Activated naive CD8-positive, alpha-beta T cell treated with anti-CD3 and anti-CD28 coated beads, Interleukin-2, amount 10 ng/mL, durations not matched to agents 7 days and 5 days (primary cell): ENCODE measurements at places on chromosomes 13 and 19. TPM values are rescaled to one million over a fixed set of nuclear protein-coding genes. Genes with fewer than 3 reads are reported as not detected.
A peak's percentile ranks its signal among the peaks of the same experiment; 100 is the strongest.

- H3K4me1 ChIP-seq: peaks cover 28% of the 10 kb centered on the region
- H3K27ac ChIP-seq: peak overlapping the region; percentile 93
- H3K36me3 ChIP-seq: peaks cover 26% of the 10 kb centered on the region
- DNase-seq: peak; percentile 44
- H3K4me3 ChIP-seq: no peak overlapping the region
- H3K27me3 ChIP-seq: no peaks in the 10 kb centered on the region
These were observed 2.1 kb downstream of the P2RY11 start for GRCh38 chr19:10113592-10113963.

- H3K36me3 ChIP-seq: no peaks in the 10 kb centered on the region
- peaks cover 19% of the 10 kb centered on the region for H3K4me1 ChIP-seq
- H3K27ac ChIP-seq: no peak overlapping the region
- peak overlapping the region; percentile 14 for H3K4me3 ChIP-seq
- H3K27me3 ChIP-seq: no peaks in the 10 kb centered on the region
These were observed 421.0 kb upstream of the KLF12 start for GRCh38 chr13:74555276-74555625.

DNA sequence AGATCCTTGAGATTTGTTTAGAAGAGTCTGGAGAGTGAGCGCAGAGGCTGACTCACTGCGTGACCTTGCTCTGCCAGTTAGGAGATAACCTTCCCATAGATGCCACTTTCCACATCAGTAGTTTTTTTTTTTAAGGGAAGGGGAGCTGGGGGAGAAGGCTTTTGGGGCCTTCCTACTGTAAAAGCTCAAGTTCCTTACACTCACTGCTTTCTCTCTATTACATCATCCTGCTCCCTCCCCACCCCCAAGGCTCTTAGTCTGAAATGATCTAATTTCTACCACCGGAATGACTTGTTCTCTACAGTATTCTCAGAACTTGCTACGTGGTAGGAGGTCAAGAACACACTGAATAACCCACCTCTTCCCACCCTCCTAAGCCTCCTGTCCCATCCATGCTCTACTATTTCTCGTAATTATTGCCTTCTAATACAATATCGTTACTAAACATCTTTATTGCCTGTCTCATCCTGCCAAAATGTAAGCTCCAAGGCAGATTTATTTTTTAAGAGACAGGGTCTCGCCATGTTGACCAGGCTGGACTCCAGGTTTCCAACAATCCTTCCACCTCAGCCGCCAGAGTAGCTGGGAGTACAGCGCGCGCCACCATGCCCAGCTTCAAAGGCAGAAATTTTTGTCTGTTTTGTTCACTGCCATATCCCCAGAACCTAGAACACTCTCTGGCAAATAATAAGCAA lies 1.2 kb downstream of the LONP1 start:
- H3K27ac ChIP-seq: peak overlapping the region; percentile 95
- H3K36me3 ChIP-seq: peaks cover 23% of the 10 kb centered on the region
- H3K4me3 ChIP-seq: peak overlapping the region; percentile 97
- no peaks in the 10 kb centered on the region for H3K27me3 ChIP-seq

- H3K27me3 ChIP-seq: no peaks in the 10 kb centered on the region
- DNase-seq: no peak
- H3K36me3 ChIP-seq: peaks cover 6% of the 10 kb centered on the region
These were observed 497.2 kb downstream of the DIAPH3 start for GRCh38 chr13:59666504-59666903.

ZNF284 gene
- 3.9 TPM for total RNA-seq

DNA sequence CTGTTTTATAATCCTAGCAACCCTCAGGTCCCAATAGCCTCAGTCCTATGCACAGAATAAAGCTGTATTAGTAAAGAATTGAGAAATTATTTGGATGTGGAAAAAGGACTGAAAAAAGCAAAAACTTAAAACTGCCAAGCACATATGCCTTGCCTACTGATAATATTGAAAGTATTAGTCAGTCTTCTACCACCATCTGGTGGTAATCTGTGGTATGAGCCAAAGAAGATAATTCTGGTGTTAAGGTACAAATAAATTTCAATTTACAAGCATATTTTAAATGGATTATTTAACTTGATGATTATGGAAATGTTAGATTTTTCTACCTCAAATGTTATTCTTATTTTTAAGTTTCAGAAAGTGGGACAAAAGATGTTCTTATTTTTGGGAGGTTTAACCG lies 460.3 kb upstream of the KLHL1 start:
- no peaks in the 10 kb centered on the region for H3K27me3 ChIP-seq
- no peak overlapping the region for H3K4me3 ChIP-seq
- H3K27ac ChIP-seq: no peak overlapping the region
- H3K4me1 ChIP-seq: no peaks in the 10 kb centered on the region
- DNase-seq: no peak

- no peak overlapping the region for H3K4me3 ChIP-seq
- H3K27me3 ChIP-seq: no peaks in the 10 kb centered on the region
- no peak for DNase-seq
These were observed 13.6 kb upstream of the GALP start for GRCh38 chr19:56162258-56162657.

- no peaks in the 10 kb centered on the region for H3K27me3 ChIP-seq
- no peak overlapping the region for H3K4me3 ChIP-seq
- H3K27ac ChIP-seq: no peak overlapping the region
- DNase-seq: no peak
- H3K36me3 ChIP-seq: no peaks in the 10 kb centered on the region
These were observed 130.7 kb downstream of the MYO16 start for GRCh38 chr13:108760129-108760528.

- no peak overlapping the region for H3K4me3 ChIP-seq
- no peak overlapping the region for H3K27ac ChIP-seq
- no peaks in the 10 kb centered on the region for H3K36me3 ChIP-seq
- no peaks in the 10 kb centered on the region for H3K27me3 ChIP-seq
These were observed 28.7 kb downstream of the TMEM161A start for GRCh38 chr19:19109601-19110000.

DNA sequence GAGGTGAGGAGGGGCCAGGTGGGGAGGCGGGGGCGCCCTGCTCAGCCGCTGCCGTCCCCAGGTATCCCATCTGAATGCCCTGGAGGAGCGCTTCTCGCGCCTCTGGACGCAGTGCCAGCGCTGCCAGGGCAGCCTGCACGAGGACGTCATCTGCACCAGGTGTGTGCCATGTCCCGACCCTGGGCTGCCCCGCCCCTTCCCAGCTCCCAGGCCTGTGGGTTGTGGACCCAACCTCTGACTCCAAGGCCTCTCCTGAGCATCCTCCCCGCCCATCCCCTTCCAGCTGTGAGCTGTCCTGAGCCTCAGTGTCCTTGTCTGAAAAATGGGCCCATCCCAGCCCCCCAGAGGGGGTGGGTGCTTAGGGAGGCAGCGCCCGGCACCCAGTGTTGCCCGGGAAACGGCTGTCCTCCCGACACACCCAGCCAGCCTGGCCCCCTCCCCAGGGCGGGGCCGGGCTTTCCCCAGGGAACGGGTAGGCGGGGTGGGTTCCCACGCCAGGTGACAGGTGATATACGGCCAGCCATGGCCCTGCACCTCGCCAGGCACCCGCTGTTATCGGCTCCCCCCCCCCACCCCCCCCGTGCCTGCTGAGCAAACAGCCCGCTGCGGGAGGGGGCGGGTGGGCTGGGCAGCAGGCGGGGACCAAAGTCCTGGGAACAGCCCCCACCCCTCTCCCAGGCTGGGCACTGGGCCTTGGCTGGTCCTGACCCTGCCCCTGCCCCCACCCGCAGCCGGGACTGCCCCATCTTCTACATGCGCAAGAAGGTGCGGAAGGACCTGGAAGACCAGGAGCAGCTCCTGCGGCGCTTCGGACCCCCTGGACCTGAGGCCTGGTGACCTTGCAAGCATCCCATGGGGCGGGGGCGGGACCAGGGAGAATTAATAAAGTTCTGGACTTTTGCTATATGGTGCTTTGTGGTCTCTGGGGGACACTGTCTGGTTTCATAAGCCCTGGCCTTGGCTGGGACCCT lies 1.3 kb upstream of the SPIB start:
- H3K4me1 ChIP-seq: peaks cover 11% of the 10 kb centered on the region
- H3K4me3 ChIP-seq: no peak overlapping the region
- H3K36me3 ChIP-seq: peaks cover 9% of the 10 kb centered on the region
- H3K27ac ChIP-seq: no peak overlapping the region
- no peak for DNase-seq

DNA sequence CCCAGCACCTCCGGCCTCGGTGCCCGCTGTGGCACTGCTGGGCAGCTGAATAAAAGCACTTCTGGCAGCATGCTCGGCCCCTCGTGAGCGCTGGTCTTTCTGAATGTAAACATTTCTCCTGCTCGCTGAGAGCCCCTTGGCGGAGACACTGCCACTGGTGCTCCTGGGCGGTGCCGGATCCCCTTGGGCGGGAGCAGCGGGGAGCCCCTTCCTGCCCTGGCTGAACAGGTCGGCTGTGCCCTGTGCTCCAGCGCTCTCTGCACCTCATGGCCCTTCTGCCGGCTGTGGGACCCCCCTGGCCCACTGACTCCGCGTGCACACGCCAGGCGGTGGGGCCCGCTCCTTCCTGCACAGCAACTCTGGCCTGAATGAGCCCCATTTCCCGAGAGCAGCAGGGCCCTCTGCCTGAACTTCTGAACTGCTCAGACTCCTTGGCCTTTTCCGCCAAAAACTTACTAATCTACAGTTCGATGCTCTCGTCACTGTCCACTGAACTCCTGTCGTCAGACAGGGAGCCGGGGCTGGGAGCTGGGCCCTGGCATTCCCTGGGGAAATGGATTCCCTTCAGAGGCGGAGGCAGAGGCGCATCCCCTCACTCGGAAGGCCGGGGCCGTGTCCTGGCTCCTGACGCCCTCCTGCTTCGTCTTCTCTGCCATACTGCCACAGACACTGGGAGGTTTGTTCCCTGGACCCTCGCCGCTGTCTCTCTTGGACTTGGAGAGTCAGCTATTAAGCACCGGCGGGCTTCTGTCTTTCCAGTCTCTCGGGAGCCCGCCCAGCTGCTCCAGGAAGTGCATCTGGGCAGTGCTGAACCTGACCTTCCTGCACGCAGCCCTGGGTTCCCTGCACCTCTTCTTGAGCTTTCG lies 14.2 kb downstream of the RB1 start:
- DNase-seq: no peak
- no peak overlapping the region for H3K4me3 ChIP-seq
- H3K27ac ChIP-seq: peak overlapping the region; percentile 15
- no peaks in the 10 kb centered on the region for H3K27me3 ChIP-seq
- H3K4me1 ChIP-seq: peaks cover 25% of the 10 kb centered on the region
- peaks cover 74% of the 10 kb centered on the region for H3K36me3 ChIP-seq

DNA sequence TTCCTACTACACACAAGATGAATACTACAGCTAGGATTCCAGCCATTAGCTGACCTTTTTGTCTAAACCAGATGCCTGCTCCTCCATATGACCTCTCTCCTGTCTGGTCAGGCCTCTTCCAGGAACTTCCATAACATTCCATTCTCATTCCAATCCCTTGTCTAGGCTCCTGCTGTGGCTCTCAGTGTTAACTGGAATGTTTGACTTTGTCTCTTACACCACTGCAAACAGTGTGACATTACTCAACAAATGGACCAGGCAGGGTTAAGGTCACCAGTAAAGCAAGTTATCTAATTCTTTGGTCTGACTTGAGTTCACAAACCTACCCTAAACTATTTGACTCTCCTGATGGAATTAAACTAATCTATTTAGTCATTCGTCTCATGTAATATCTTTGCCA lies 2.1 kb upstream of the GPC6 start:
- peaks cover 38% of the 10 kb centered on the region for H3K27me3 ChIP-seq
- H3K36me3 ChIP-seq: no peaks in the 10 kb centered on the region
- H3K4me1 ChIP-seq: no peaks in the 10 kb centered on the region

DNA sequence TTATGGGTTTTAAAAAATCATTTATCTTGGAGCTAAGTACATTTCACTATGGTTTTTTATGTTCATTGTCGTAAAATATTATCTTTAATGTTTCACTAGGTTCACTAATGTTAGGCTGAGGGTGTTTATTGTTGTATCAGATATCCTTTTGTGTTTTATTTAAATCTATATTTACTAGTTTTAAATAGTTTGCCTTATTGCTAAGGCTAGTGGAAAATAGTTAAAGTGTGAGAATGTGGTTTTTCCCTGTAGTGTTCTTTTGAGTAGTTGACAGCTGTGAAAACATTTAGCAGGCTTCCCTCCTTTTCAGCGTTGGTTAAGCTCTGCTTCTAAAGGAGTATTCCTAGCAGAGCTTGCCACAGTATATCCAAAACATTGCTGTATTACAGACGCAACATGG lies 139.0 kb downstream of the TM9SF2 start:
- no peaks in the 10 kb centered on the region for H3K36me3 ChIP-seq
- no peaks in the 10 kb centered on the region for H3K4me1 ChIP-seq
- no peak for DNase-seq
- H3K4me3 ChIP-seq: no peak overlapping the region

DNA sequence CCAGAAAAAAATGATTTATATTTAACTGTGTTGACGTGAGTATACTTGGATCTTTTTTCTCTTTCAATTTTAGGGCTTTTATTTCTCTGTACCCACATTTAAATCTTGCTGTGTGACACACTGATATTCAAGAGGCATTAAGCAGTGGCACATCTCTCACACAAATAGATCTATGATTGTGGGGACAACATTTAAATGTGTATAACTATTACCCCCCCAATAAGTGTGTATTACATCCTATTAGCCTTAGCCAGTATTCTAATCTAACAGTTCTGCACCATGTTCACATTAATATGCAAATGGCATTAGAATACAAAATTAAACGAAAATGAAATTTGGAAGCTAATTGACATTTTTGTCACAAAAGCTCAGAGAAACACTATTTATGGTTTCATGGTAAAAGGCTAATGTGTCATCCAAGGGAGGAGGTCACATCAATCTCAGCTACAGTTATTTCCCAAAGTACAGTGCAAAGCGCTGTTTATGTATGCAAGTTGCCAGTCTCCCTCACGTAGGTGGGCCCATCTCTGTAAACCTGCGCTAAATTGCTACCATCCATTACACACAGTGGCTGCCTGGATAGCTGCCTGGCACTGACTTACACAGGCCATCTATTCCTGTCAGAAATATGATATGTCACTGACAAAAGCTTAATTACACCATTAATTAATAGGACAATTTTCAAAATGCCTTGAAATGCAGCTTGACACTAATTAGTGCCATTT lies 984.7 kb upstream of the PCDH9 start:
- H3K36me3 ChIP-seq: no peaks in the 10 kb centered on the region
- no peak overlapping the region for H3K27ac ChIP-seq
- H3K27me3 ChIP-seq: no peaks in the 10 kb centered on the region
- no peaks in the 10 kb centered on the region for H3K4me1 ChIP-seq
- no peak for DNase-seq

ZNF549 gene
- 13.6 TPM for total RNA-seq

GRCh38 chr19:49196527-49197240 lies 39.1 kb downstream of the TRPM4 start:
- H3K4me1 ChIP-seq: peaks cover 2% of the 10 kb centered on the region
- H3K27ac ChIP-seq: no peak overlapping the region
- H3K36me3 ChIP-seq: no peaks in the 10 kb centered on the region
- H3K4me3 ChIP-seq: no peak overlapping the region

DNA sequence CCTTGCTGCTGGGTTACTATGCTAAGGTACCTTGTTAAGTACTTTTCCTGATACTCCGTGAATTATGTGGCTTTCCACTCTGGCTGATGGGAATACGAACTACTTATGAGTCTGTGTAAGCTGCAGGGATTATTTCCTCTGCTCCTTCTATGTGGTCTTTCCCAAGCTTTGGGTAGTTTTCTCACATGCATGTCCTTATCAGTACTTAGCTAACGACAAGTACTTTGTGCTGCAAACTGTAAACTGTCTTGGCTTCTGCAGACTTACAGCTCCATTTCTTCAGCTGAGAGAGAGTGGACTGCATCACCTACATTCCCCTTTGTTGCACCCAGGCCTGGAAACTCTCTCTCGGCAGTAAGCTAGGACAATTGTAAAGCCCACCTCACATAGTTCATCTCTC lies 76.6 kb downstream of the FGF9 start:
- H3K36me3 ChIP-seq: no peaks in the 10 kb centered on the region
- H3K4me3 ChIP-seq: no peak overlapping the region

SH2D3A gene
- total RNA-seq: 35.5 TPM

- peaks cover 10% of the 10 kb centered on the region for H3K4me1 ChIP-seq
- DNase-seq: no peak
- no peaks in the 10 kb centered on the region for H3K36me3 ChIP-seq
- no peak overlapping the region for H3K27ac ChIP-seq
These were observed 10.9 kb downstream of the KCTD12 start for GRCh38 chr13:76875271-76875815.
